ENCODE measurements at places on chromosomes 12 and 14. TPM values are rescaled to one million over a fixed set of nuclear protein-coding genes. Genes with fewer than 3 reads are reported as not detected.

- DNase-seq: no peak
Observed at GRCh38 chr12:11164384-11164783, 6.6 kb upstream of the SMIM10L1 start.

PPP1CC gene
- total RNA-seq: 201 TPM

ERBB3 gene
- total RNA-seq: 0.57 TPM

CLMN gene
- total RNA-seq: 1.5 TPM

DNA sequence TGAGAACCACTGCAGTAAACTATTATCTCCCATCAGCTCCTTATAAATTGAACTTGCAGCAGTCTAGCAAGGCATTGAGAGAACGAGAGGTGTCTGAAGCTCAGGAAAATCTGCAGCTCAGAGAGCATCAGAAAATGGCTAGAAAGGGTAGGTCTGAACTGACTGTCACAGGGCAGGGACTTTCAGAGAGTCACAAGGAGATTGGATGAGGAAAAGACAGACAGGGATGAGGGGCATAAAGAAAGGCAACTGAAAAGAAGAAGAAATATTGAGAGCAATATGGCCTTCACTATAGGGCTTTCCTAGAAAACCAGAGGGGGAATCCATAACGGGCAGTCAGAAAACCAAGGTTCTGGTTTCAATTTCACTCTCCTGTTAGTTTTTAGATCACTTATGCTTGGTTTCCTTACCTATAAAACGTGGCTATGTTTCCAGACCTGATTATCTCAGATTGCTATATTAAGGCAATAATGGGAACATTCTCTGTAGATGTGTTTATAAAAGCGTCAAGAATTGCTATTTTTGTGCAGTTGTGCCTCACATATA is 40.9 kb downstream of the PDE6H start:
- no peak for DNase-seq

CLEC4C gene
- total RNA-seq: not detected

IL22 gene
- 1.6 TPM for total RNA-seq

DNA sequence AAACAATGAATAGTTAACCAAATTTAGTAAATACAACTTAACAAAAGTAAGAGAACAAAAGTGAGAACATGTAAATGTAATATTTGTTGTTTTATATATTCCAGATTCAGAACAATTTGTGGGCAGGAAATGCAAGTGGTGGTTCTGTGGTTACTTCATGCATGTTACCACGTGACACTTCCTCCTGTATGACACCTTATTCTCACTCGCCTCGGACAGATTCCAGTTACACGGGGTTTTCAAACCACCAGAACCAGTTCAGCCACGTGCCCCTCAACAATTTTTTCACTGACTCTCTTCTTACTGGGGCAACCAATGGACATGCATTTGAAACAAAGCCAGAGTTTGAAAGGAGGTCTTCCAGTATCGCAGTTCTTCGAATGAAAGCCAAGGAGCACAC is 21.0 kb downstream of the ALX1 start:
- no peak for DNase-seq

DLK1 gene
- total RNA-seq: not detected

ZFP36L1 gene
- 72.1 TPM for total RNA-seq

DNA sequence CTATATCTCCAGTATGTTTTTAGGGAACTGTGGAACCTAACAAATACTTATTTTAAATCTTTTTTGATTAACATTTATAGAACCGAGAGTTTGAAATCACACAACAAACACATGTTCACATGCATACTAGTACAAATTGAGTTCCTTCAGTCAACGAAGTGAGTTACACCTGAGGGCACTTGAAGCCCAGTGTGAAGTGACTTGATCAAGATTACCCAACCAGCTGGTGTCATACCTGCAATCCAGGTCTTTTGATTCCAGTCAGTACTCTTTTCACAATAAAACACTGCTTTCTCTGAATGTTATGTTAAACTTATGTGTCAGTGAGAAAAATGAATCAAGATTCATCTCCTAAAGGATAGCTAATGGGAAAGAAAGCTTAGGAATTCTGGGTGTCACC is 35.2 kb downstream of the VRK1 start:
- no peak for DNase-seq

TBC1D30 gene
- total RNA-seq: 0.30 TPM

GRCh38 chr12:62886796-62887195 is 48.2 kb downstream of the PPM1H start:
- DNase-seq: no peak

DNA sequence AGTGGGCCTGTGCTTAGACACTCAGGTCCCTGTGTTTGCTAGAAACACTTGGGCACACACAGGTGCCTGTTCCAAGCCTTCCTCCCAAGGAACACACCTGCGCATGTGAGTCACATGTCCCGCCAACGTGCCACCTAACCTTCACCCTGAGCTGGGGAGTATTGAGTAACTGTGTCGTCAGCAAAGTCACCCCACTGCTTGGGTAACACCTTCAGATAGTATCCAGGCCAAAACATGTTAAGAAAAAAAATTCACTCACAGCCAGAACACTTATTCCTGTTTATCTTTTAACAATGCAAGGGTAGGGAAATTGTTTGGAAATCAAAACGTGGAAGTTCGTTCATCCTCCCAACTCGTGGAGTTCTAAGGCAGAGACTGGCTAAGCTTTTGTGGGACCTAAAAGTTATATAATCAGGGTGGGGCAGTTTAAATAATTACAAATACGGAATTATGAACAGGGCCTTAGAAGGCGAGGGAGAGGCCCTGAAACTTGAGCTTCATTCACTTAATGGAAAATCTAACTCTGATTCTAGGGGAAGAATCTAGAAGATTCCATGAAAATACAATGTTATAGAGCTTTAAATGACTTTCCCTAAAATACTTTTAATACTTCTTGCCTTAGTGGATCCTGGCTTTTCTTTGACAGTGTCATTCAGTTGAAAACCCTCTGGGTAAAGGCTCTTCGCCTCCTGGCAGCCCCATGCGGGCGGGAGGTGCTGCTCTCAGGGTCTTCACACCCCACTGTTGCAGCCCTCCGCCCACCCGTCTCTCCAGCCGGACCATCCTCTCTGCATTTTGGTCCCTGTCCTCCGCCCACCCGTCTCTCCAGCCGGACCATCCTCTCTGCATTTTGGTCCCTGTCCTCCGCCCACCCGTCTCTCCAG is 30.3 kb upstream of the ADIPOR2 start:
- DNase-seq: peak; percentile 74

SLC6A13 gene
- 0.16 TPM for total RNA-seq

MAPKAPK5 gene
- total RNA-seq: 47.5 TPM

DNA sequence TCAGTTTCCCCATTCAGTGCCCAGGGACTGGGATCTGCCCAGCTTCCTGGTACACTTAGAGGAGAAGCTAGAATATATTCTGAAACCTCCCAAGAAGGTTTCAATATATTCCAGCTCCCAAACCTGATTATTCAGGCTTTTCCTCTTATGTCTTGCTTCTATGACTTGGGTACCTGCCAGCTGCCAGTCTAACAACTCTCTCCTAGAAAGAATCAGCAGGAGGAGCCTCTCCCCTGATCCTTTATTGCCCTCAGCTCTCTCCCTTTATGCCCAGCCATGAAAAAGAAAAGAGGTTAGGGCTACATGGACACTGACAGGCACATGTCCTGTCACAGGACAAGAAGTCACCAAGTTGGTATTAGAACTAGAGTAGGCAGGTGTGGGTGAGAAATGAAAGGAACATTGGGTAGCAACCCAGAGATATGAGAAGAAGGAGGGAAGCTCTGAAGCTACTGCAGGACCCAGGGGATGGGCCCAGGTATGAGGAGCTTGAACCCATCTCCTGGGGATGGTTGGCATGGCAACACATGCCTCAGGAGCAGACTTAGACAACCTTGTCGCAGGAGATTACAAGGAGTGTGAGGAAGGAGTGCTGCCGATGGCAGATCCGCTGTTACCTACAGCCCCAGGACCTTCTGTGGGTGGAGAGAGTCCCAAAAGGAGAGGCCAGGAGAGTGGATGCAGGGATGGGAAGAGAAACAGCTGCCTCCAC is 2.0 kb upstream of the CACNB3 start:
- DNase-seq: no peak

TRIM9 gene
- total RNA-seq: 2.4 TPM

GRCh38 chr14:42929806-42930480 is 1323.3 kb downstream of the LRFN5 start:
- no peak for DNase-seq

GRCh38 chr14:100007254-100007653 is 58.0 kb upstream of the EVL start:
- DNase-seq: no peak

GRCh38 chr12:45122768-45123380 is 72.0 kb upstream of the DBX2 start:
- no peak for DNase-seq

DNA sequence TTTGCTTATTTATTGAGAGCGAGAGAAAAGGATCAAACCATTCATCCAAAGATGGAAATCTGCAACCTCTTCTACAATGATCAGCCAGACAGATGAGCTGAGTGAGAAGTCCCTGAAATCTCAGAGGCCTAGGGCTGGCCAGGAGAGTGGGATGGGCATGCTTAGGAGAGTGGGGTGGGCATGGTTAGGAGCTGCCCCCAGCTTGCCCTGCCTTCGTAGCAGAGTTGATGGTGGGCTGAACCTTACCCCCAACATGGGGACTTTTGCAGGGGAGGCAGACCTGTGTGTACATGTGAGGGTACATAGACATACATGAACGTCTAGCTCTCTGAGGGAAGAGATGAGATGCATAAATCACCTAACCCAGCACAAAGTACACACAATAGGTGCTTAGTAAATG is 95.7 kb upstream of the ESRRB start:
- no peak for DNase-seq

GRCh38 chr14:91606851-91607250 is 96.7 kb upstream of the PPP4R3A start:
- no peak for DNase-seq

DNA sequence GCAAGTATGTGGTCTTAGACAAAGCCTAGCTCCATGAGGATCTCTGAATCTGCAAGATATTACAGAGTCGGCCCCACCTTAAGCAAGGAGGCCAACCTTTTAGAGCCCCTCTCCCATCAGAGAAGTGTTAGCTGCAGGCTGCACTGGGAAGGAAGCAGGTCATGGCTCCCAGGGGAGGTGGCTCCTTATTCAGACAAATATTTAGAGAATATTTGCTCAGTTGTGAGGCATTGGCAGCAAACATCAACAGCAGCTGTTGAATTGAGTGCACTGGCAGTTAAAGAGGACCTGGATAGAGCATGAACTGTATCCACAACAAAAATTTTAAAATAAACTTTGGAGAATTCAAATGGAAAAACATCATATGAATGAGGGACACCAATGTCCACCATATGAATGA is 44.7 kb downstream of the FSCB start:
- DNase-seq: no peak

TRPV4 gene
- total RNA-seq: not detected

DNA sequence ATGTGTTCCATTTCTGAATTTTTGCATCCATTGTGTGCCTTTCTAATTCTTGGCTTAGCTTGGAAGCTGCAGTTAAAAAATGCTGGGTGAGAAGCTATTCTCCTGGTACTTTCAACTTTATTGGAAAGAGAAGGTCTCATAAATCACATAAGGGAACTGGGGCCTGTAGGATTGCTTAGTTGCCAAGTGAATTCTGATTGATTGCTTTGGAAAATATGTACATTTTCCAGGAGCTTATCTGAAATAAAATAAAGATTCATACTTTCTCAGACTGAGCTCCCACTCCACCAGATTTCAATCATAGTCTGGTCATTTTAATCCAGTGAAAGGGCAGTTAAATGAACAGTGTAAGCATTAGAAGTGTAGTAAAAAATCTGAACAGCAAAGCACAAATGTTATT is 50.0 kb upstream of the PRICKLE1 start:
- DNase-seq: no peak

FAIM2 gene
- total RNA-seq: 0.91 TPM

DNA sequence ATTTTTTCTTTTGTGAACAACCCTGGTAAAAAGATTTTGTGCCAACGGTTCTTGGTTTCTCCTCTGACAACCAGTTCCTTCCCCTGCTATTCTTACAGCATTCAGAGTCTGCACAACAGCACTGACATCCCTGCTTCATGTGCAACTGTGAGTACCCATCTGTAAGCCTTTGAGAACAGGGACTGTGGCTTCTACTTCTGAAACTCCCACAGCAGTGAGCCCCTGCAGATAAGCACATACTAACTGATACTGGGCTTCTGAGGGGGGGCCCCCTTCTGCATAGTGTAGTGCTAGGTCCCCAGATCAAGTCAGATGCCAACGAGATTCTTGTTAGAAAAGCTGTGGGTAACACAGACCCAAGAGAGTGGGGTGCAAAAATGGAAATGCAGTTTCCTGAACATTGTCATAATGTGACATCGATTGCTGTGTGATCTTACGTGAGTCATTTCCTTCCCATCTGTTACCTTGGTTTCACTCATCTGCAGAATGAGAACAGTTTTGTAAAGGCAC is 11.1 kb upstream of the NINJ2 start:
- DNase-seq: peak; percentile 90

DNA sequence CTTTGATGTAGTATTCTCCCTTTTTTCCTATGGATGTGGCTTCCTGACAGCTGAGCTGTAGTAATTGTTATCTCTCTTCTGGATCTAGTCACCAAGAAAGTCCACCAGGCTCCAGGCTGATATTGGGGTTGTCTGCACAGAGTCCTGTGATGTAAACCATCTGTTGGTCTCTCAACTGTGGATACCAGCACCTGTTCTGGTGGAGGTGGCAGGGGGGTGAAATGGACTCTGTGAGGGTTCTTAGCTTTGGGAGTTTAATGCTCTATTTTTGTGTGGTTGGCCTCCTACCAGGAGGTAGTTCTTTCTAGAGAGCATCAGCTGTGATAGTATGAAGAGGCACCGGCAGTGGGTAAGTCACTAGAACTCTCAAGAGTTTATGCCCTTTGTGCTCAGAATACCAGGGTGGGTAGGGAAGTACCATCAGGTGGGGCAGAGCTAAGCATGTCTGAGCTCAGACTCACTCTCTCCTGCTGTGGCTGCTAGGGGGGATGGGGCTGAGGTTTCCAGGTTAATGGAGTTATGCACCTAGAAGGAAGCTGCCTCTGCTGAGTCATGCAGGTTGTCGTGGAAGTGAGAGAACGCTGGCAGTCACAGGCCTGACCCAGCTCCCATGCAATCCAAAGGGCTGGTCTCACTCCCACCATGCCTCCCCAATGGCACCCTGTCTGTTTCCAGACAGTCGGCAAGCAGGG is 3.0 kb upstream of the TAS2R14 start:
- peak; percentile 14 for DNase-seq

DNA sequence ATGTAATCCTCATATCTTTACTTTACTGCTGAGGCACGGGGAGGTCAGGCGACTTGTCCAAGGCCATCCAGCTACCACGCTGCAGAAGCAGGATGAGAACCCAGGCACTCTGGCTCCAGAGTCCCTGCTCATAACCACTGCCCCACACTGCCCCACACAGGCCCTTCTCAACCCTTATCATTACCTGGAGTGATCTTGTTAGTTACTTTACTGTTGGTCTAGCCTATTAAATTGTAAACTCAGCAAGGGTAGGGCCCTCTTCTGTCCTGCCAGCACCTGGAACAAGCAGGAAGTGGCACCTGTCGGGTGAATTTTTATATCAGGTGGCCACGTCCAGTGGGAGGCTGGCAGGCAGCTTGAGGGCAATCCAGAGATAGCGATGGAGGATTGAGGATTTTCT is 12.2 kb downstream of the FAIM2 start:
- no peak for DNase-seq

DNA sequence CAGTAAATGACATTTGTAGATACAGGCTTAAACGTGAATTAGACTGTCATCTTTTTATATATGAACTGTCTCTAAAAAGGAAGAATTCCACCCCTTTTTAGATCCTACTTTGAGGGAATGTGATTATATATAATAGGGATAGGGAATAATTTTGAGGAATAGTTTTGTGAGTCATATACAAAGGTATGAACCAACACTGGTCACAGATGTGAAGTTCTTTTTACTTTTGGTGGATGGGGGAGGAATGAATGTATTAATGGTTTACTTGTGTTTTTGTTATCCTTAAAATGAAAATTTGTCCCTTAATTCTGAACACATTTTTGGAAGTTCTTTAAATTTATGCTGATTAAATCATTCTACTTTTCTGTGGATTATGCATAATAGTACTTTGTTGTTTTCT is 30.4 kb downstream of the FRS2 start:
- DNase-seq: no peak

Measured in activated CD4-positive, alpha-beta T cell treated with anti-CD3 and anti-CD28 coated beads for 36 hours (primary cell).